ENCODE measurements at places on chromosomes 7 and 10.

GRCh38 chr10:20396701-20397100 lies 500.4 kb downstream of the NEBL start:
- no peak for DNase-seq

DNA sequence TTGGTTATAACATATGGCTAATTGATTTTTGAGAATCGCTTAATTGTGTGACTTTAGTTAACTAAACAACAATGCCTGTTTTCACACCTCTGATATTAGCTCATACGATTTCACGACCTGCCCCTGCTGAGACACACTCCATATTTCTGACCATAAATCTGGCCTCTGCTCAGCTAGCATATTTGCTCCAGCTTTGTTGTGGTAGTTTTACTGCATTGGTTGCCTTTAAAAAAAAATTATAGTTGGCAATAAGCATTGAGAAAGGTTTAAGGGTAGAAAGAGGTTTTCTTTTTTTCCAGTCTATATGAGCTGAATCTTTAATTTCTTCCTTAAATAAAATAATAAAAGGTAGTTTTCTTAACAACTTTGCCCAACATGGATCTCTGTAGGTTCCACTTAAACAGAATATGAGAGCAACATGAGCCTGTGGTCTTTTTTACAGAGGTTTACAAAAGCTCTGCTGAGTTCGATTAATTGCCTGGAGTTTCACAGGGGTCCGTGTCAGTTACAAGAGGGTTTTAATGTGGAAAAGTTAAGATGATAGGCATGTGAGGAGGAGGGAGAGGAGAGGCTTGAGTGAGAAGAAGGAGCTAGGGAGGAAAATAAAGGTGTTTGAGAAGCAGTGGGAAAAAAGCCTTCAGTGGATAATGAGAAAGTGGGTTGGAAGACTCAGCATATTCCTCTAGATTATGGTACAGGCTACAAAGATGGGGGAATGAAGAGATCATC lies 318.2 kb downstream of the CXCL12 start:
- DNase-seq, result no peak

- DNase-seq, result no peak
Observed at GRCh38 chr7:138510003-138510402, 49.9 kb downstream of the TRIM24 start.

DNA sequence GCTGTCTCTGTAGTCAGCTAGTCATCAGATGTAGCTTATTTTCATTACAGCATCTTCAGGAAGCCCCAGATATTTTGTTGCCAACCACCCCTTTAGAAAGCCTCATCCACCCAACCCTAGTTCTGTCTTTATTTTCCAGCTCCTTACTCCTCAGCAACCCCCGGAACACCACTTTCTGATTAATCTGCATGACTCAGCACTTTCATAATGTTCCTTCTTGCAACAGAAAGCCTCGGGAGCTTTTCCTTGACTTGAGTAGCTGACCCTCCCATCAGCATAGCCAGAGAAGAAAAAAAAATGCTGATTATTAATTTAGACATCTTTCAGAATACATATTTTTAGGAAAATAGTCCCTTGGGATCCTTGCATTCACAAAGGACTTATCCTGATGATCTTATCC lies 244.0 kb upstream of the CXCL12 start:
- DNase-seq, result peak; percentile 15

- no peak for DNase-seq
Observed at GRCh38 chr10:7545261-7545660, 121.5 kb downstream of the ITIH5 start.

DNA sequence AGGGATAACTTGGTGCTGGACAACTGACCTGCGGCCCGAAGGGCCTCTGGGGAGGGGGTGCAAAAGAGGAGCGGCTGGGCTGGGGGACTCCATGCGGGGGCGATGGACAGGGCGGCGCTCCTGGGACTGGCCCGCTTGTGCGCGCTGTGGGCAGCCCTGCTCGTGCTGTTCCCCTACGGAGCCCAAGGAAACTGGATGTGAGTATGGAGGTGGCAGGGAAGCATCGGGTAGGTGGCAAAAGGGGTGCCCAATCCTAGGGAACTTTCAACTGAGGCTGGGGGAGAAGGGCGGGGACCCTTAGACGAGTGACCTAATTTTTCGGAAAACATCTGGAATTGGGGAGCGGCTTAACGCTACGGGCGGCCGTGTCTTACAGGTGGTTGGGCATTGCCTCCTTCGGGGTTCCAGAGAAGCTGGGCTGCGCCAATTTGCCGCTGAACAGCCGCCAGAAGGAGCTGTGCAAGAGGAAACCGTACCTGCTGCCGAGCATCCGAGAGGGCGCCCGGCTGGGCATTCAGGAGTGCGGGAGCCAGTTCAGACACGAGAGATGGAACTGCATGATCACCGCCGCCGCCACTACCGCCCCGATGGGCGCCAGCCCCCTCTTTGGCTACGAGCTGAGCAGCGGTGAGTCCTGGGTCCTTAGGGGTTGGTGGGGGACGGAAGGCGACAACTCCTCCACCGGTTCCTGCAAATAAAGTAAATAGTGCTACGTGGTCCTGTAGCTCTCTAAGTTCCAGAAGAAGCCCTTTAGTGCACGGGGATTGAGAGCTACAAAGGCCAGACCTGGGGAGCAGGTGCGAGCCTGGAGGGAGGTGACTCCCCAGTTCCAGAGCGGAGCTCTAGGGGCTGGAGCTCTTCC lies 622 bp downstream of the WNT16 start:
- DNase-seq, result no peak

- no peak for DNase-seq
Observed at GRCh38 chr7:78055599-78055998, 257.0 kb downstream of the PHTF2 start.

GRCh38 chr10:121428867-121429266 lies 169.4 kb downstream of the FGFR2 start:
- no peak for DNase-seq

- DNase-seq, result no peak
Observed at GRCh38 chr7:82294382-82294784, 149.2 kb downstream of the CACNA2D1 start.

DNA sequence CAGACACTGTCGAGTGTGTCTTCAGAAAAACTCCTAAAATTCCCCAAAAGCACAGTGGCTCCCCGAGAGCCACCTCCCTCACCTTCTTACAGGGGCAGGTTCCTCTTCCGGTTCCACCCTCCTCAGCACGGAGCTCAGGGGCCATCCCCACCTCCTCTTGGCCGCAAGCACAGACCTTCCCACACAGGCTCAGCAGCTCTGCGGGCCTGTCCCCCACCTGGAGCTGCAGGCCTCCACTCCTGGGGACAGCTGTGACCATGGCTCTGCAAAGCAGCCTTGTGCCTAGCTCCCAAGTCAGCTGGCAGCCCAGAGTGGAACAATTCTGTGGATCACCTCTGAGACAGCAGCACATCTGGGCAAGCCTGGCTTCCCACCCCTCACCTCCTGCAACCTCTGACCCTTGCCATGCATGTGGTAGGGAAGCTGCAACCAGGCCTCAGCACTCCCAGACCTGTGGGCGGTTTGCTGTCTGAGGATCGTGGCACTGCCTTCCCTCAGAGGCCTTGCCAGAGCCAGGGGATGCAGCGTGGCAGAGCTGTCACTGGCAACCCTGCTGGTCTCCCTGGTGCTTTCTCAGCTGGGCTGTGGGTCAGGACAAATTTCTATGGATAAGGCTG lies 79.7 kb downstream of the ALOX5 start:
- DNase-seq, result no peak

GRCh38 chr7:17042211-17042610 lies 160.4 kb upstream of the AGR3 start:
- DNase-seq, result no peak

GRCh38 chr10:97333601-97334369 lies 744 bp downstream of the FRAT2 start:
- no peak for DNase-seq

- no peak for DNase-seq
Observed at GRCh38 chr7:44565795-44566559, 7.7 kb downstream of the DDX56 start.

- no peak for DNase-seq
Observed at GRCh38 chr7:86923527-86923926, 135.9 kb downstream of the ELAPOR2 start.

GRCh38 chr7:69780379-69780778 lies 182.1 kb downstream of the AUTS2 start:
- no peak for DNase-seq

DNA sequence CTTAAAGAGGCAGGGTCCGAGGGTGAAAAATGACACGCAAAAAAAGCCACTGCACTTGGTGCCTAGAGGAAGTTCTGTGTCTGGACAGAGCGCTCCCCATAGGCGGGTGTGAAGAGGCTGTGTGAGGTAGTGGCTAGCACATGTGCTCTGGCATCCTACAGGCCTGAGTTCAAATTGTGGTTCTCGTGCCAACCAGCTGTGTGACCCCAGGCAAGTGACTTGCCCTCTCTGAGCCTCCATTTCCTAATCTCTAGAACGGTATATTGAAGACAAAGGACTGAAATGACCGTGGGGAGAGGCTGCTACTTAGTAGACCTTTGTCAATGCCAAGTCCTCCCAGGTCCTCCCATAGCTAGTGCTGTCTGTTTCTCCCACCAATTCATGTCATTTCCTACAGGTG lies 79.1 kb upstream of the MYL10 start:
- no peak for DNase-seq

DNA sequence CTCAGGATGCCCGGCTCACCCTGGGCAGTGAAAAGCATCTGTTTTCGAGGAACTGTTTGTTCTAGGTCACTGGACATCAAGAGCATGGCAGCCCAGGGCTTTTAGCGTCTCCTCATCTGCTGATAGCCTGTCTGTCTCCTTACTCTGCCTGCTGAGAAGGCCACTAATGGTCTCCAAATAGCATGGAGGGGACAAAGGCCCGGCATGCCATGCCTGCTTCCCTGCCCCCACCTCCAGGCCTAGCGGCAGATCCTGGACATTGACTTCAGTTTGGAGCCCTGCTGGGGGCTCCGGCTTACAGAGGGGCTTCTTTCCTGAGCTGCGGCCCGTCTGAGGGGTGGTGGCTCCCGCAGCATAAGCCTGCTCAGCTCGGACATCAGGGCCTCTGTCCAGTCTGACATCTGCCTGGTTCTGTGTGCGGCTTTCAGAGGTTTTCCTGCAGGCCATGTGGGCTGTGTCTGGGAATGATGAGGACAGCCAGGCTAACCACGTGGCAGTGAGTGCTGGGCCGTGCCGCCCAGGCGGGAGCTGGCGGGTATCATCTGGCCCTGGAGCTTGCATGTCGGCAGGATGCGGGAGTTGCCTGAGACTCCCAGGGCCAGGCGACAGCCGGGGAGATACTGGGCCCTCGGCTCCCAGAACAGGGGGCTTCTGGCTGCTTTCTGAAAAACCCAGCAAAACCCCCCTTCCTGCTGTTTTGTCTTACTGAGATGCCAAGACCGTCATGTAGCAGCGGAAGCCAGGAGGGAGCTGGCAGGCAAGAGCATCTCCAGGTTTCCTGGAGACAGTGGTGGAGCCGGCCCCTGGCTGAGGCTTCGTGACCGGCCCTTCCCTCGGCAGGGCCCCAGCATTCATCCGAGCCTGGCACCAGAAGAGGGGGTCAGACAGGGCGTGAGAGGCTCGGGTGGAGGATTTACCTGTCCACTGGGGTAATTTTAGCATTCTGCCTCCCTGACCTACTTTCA lies 9.2 kb downstream of the PFKFB3 start:
- DNase-seq, result no peak

DNA sequence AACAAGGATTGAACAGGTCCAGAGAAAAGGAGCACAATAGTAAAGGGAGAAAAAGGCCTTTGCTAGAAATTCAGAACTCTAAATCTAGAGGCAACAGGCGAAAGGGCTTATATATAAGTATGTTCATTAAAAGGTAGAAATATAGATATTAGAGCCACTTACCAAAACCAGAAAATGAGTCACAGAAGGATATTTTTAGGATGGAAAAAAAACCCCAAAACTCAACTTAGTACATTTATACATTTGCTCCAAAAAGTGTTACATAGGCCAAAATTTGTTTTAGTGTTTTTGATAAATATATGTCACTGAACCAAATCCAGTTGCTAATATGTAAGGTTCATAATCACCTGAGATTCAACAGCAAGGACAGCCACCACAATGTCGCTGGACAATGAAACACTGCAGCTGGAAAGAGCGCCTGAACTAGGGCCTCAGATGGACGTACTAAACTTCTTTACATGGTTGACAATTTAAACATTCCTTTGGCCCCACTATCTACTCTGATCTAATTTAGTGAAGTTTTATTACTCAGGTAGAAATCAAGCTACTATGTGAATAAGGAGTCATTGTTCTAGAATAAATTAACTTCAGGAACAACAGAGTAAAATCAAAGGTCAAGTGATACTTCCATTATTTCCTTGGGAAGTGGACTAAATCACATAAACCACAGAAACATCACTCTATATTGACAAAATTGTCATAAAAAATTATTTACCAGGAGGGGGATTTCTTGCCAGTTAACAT lies 10.9 kb downstream of the FAM3C start:
- DNase-seq, result no peak

DNA sequence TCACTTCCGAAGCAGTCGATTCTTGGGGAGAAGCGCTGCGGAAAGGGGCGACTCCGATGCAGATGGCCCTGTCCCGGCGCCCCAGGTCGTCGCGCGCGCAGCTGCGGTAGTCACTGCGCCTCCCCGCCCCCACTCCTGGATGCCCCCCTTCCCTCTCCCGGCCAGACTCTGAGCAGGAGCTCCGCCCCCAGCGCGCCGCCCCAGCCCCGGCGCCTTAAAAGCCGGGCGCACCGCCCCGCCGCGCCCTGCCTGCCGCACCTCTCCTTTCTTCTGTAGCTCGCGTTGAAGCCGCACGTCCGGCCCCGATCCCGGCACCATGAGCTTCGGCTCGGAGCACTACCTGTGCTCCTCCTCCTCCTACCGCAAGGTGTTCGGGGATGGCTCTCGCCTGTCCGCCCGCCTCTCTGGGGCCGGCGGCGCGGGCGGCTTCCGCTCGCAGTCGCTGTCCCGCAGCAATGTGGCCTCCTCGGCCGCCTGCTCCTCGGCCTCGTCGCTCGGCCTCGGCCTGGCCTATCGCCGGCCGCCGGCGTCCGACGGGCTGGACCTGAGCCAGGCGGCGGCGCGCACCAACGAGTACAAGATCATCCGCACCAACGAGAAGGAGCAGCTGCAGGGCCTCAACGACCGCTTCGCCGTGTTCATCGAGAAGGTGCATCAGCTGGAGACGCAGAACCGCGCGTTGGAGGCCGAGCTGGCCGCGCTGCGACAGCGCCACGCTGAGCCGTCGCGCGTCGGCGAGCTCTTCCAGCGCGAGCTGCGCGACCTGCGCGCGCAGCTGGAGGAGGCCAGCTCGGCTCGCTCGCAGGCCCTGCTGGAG lies at the start of gene INA:
INA (plus strand) TSS at position 243 of the 817 bp plus-strand sequence; CDS start at position 317, 74 bp downstream.
- DNase-seq, result peak; percentile 46

DNA sequence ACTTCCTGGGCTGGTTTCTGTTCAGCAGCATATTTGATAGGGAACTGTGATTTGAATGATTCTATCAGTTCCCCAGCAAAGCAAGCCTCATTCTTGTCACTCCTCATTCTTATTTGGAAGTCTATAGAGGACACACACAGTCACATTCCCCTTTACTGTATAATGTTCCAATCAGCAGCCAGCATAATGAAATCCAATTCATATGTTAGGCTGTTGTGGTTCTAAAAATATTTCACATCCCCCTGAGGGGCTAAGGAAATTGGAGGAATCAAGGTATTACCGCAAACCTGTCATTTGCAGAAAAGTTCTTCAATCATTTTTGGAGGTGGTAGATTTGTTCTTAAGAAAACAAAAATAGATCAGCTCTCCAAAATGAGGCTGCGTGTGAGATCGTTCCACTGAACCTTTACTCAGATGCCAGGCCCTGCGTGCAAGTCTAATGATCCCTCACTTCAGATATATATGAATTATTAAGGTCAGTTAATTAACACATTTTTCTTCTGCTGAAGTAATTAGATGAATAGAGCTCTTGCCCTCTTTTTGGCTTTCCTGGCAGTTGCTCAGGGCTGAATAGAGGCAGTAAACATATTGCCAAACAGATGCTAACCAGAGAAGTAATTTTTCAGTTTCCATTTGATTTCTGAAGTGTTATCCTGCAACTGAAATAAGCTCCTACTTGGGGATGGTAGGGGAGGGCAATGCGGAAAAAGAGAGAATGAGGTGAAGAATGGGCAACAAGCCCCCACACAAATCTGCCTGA lies 31.8 kb downstream of the LSMEM1 start:
- no peak for DNase-seq

Data from kidney glomerular epithelial cell (primary cell).